ENCODE measurements at places on chromosomes 4 and X.
A peak's percentile ranks its signal among the peaks of the same experiment; 100 is the strongest.

GRCh38 chrX:11124112-11124511, 13.0 kb downstream of the HCCS start:
- no peak for DNase-seq

- no peak for DNase-seq
Observed at GRCh38 chr4:89894649-89895550, at the start of gene MMRN1. Gene MMRN1, plus strand, starts transcription at chr4:89894854. Its CDS starts 118 bp downstream, at chr4:89894972.

- DNase-seq: peak; percentile 73
Observed at GRCh38 chrX:130173190-130173895, 1.6 kb downstream of the RAB33A start.

- no peak for DNase-seq
Observed at GRCh38 chrX:153870791-153871360, 15.1 kb downstream of the L1CAM start.

- DNase-seq: no peak
Observed at GRCh38 chr4:181662383-181662782, 580.8 kb upstream of the TENM3 start.

DNA sequence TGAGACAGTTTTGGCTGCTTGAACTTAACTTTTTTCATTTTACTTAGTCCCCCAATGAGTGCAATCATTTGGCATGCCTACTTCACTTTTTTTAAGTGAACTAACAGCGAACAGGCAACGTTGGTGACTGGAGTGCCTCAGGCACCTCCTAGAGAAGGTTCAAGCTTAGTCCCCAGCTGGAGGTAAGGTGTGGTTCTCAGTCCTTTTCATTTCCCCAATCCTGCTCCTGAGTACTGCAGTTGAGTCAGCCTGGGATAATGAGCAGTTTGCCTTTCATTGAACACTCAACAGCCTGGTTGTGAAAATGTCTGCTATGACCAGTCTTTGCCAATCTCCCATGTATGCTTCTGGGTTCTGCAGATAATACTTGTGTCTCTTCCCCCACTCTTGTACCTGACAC, 109.5 kb downstream of the CDKL5 start:
- DNase-seq: no peak

- no peak for DNase-seq
Observed at GRCh38 chrX:110268886-110269285, 49.0 kb downstream of the AMMECR1 start.

GRCh38 chrX:143095321-143095720, 69.6 kb downstream of the SPANXN4 start:
- no peak for DNase-seq

DNA sequence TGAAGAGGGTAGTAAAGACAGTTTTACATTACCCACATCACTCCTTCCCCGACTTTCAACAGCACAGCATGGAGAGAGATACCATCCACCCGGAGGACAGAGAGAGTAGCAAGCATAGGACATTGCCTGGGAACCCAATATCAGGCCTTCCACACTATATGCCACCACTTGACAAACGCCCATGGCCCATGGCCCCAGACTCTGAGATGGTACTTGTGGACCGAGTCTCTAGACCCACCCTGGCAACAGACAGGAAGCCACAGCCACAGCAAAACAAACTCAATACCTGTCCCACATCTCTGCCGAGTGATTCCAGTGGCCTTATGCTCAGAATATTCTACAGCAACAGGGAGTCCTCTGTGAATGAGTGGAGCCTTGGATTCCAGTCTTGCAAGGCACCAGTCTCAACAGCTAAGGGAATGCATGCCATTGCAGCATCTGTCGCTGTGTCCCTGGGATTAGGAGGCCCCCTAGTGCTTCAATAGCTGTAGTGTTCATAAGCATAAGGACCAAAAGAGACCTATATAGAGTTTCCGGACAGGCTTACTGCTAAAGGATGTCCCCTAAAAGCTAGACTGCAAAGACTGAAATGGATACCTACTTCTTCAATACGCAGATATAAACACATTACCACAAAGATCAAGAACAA, 14.7 kb upstream of the CT55 start:
- peak; percentile 34 for DNase-seq

GRCh38 chr4:37892641-37893040, 1.8 kb downstream of the TBC1D1 start:
- no peak for DNase-seq

DNA sequence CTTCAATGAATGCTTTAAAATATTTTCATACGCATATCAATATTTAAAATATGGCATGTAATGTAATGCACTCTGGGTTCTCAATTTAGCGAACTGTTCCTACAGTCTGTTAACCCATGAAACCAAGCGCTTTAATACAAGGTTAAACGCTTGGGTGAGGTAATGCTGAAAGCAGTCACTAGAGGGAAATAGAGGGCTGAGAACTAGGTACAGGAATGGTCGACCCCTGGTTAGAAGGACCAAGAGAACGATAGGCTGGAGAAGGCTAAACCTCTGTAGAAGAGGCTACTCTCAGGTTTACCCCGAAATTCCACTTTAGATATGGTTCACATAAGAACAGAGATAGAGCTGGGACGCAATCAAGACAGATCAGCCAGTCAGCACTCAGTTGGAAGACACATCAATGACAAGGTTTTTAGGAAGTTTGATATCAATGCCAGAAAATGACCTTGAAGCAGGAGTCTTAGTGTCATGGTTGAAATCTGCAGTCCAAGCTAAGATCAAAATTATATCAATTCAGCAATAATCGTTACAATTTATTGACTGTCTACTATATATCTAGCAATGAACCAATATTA, 26.9 kb downstream of the ARSJ start:
- DNase-seq: no peak

DNA sequence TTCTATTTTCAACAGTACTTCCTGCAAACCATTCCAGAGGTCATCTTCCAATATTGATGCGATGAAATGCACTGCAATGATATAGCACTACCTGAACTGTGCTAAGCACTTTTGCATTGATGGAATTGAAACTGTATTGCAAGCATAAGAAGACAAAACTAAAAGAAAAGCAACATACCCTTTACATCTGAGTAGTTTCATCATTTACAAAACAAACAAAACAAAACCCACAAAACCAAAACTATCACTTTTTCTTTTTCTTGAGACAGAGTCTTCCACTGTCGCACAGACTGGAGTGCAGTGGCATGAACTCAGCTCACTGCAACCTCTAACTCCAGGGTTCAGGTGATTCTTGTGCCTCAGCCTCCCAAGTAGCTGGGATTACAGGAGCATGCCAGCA, 120.1 kb upstream of the NAP1L5 start:
- no peak for DNase-seq

DNA sequence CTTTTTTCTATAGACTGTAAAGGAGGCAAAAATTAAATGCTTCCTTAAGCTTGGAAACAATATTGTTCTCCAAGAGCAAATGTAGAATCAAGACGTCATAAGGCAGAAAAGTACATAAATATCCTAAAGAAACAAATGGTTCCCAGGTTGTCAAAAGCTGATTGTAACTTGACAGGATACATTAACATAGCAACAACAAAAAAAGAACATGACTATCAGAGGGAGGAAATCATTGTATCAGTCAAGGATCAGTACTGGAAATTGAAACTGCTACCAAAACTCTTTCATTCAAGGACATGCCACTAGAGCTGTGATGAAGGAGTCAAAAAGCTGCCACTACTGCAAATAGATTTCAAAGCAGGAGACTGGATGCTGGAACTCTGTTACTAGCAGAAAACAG, 168.3 kb downstream of the BTC start:
- DNase-seq: no peak

GRCh38 chr4:62199291-62199810, 999.2 kb downstream of the ADGRL3 start:
- no peak for DNase-seq

GRCh38 chrX:112834031-112834845, 6.4 kb downstream of the AMOT start:
- peak; percentile 27 for DNase-seq

DNA sequence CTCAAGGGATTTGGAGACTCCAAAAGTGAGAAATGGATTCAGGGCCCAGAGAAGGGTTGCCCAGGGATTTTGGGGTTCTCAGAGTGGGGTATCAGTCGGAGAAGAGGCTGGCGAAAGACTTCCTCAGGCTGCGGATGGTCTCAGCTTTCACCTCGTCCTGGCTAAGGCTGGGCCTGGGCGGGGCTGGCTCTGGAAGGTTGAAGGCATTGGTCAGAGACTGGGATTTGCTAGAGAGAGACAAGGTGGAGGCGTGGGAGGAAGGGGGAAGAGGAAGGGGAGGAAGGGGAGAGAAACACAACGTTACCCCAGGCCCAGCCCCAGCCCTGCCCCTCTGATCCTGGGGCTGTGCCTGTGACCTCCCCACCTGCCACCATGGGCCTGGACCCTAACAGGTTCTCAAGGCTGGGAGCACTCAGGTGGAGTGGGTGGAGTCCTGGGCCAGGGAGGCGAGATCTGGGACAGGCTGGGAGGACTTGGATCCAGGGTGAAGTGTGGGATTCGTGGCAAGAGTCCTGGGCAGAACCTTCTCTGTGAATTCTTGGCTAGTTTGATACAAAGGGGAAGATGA, 9.4 kb upstream of the TIMP1 start:
- no peak for DNase-seq

DNA sequence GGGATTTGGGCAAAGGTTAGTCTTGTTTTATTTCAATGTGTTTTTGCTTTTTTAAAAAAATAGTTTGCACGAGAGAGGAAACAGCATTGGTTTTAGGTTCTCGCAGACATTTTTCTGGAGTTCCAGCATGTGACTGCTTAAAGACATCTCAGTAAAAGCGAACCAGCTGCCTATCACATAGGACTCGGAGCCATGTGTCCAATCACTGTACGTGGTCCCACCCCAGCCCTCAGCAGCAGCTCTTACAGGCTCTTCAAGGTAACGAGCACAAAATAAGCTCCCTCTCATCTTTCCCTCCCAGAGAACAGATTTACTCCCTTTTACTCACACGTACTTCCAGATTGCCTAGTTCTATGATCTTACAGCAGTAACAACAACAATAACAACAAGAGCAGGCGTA, 68.7 kb downstream of the MCF2 start:
- DNase-seq: no peak

DNA sequence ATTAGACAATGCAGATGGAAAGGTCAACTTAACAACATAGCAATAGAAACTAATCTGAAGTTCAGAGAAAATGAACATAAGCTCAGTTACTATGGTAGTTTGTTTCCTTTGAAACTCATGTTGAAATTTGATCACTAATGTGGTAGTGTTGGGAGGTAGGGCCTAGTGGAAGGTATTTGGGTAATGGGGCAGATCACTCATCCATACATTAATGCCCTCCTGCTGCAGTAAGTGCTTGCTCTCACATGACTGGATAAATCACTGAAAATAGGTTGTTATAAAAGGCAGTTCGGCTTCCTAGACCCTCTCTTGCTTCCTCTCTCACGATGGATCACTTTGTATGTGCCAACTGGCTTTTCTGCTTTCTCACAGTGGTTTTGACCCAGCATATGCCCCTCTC, 567.4 kb upstream of the GALNT7 start:
- DNase-seq: no peak

DNA sequence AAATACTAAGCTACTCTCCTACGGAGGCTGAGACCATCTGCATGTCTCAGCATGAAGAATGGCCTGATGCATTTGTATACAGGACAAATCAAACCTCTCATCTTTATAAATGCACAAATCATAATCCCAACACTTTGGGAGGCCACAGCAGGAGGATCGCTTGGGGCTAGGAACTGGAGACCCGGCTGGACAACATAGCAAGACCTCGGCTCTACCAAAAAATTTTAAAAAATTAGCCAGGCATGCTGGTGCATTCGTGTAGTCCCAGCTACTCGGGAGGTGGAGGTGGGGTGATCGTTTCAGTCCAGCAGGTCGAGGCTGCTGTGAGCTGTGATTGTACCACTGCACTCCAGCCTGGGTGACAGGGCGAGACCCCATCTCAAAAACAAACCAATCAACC, 262.8 kb downstream of the DHRSX start:
- no peak for DNase-seq

GRCh38 chrX:63918611-63919010, 133.6 kb upstream of the ARHGEF9 start:
- no peak for DNase-seq

GRCh38 chr4:73725985-73726384, 14.4 kb upstream of the CXCL8 start:
- no peak for DNase-seq

- peak; percentile 95 for DNase-seq
Observed at GRCh38 chr4:141329174-141329569, 108.5 kb downstream of the ZNF330 start.

DNA sequence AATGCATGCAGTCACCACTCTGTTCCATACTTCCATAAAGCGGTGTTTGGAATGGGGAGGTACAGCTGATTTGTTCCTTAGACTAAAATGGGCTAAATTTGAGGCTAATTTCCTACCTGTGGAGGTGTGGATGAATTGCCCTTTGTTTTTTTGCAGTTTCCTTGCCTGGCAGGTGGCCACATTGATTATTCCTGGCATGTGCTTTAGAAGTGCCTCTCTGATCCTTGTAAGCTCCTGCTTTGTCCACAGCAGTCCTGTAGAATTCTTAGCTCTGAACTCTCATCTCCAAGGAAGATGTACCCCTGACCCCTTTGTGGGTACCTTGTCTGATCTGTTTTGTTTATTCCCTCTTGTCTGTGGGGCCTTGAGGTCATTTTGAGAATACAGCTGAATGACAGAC, 136.8 kb downstream of the ADGRL3 start:
- no peak for DNase-seq

GRCh38 chr4:13907255-13907751, 279.8 kb upstream of the BOD1L1 start:
- peak; percentile 95 for DNase-seq

GRCh38 chr4:137427411-137427810, 104.9 kb downstream of the PCDH18 start:
- no peak for DNase-seq

DNA sequence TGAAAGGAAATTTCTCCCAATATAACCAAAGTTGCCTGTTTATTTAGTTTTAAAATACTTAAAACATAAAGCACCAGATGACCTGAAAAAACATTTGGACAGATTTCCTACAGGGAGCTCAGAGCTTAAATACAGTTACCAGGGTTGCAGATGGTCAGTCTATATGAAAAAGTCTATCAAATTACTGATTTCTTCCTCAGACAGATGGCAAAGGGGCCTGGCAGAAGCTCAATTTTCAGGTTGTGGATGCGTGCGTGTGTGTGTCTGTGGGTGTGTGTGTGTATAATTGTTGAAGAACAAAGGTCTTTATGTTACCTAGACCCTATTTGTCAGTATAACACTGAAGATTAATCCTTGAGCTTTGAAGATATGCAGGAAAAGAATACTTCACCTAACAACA, 169.4 kb downstream of the MAD2L1 start:
- no peak for DNase-seq

DNA sequence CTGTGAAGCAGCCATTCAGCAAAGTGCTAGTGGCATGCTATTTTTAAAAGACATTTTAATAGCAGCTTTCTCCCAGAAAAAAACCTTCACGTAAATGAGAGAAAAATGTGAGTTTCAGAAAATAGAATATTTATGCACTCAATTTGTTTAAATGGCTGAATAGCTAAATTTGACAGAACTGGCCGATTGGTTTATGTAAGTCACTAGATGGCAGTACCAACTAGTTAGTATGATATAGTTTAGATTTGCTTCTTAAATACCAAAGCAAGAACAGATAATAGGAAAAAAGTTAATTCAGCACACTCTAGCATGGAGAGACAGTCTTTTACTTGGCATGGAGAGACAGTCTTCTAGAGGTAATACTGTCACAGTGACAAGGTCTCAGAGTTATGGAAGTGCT, 250.1 kb downstream of the SNCA start:
- peak; percentile 5 for DNase-seq

GRCh38 chr4:139214039-139214534, 37.1 kb upstream of the ELF2 start:
- DNase-seq: no peak

All from AG09309 (cell line).